ENCODE measurements at places on chromosomes 3 and 15. TPM values are rescaled to one million over a fixed set of nuclear protein-coding genes. Genes with fewer than 3 reads are reported as not detected.
A peak's percentile ranks its signal among the peaks of the same experiment; 100 is the strongest.

DNA sequence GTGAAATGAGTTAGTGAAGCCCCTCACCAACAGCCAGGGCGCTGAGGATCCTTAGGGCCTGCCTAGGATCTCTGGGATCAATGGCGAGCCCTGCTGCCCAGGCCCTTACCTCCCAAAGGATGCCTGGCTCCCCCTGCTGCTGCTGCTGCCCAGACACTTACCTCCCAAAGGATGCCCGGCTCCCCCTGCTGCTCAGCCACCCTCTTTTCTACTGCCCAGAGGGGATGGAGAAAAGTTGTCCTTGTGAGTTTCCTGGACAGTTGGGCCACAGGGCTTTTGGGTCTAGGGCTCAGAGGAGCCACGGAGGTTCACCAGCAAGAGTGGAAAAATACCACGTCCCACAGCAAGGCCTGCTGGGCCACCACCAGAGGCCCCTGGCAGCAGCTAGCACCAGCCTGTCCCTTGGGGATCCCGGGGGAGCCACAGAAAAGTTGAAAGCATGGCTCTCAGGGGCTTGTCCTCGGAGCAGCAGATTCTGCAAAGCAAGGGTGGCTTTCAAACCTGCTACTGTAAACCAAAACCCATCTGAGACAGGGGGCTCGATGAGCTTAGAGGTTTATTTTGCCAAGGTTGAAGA lies 59.4 kb downstream of the SLC6A6 start:
- H3K36me3 ChIP-seq = peaks cover 32% of the 10 kb centered on the region
- no peaks in the 10 kb centered on the region for H3K27me3 ChIP-seq
- peak; percentile 59 for DNase-seq
- peaks cover 12% of the 10 kb centered on the region for H3K4me1 ChIP-seq

DNA sequence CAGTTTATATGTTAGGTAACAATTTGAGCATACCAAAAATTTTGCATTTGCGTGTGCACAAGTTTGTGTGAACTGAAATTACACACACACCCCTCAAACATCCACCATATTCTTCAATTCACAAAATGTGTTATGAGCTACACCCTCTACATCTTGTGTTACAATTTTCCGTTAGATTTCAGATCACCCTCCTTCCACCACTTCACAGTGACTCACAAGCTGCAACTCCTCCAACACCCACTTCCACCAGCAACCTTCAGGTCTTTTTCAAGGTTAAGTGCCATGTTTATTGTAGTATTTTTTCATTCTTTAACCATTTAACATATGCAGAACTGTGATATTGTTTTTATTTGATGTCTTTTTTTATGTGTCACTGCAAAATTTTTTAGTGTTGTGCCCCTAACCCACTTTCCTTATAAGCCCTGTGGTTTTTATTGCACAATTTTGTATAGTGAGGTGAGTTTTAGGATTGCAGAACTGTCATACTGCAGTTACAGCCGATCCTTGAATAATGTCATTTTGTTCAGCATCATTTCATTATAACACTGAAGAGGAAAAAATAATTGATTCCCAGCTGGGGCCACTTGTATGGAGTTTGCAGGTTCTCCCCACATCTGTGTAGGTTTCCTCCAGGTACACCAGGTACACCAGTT lies 148.9 kb downstream of the PLCL2 start:
- H3K36me3 ChIP-seq = peaks cover 20% of the 10 kb centered on the region
- DNase-seq = no peak
- H3K4me1 ChIP-seq = peaks cover 59% of the 10 kb centered on the region

DNA sequence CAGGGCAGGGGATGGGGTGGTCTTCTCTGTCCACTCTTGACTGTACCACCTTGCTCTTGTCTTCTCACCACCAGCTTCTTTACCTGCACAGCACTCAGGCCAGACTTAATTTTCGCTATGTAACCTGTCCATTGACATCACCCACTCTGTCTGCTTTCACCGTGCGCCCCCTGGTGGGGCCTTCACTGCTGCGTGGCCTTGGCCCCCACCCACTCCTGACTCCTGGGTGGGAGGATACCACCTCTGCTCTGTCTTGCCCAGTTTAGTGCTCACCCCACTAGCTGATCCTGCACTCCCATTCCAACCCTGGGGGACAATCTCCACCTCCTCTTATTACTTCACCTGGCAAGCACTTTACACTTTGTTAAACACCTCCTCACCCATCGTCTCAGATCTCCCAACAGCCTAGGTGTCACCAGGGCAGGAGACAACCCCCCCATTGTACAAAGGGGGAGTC lies 17.7 kb downstream of the PTH1R start:
- peaks cover 3% of the 10 kb centered on the region for H3K4me1 ChIP-seq
- DNase-seq = peak; percentile 82
- H3K27me3 ChIP-seq = peaks cover 41% of the 10 kb centered on the region
- H3K4me3 ChIP-seq = no peak overlapping the region
- H3K27ac ChIP-seq = no peak overlapping the region
- no peaks in the 10 kb centered on the region for H3K36me3 ChIP-seq

DNA sequence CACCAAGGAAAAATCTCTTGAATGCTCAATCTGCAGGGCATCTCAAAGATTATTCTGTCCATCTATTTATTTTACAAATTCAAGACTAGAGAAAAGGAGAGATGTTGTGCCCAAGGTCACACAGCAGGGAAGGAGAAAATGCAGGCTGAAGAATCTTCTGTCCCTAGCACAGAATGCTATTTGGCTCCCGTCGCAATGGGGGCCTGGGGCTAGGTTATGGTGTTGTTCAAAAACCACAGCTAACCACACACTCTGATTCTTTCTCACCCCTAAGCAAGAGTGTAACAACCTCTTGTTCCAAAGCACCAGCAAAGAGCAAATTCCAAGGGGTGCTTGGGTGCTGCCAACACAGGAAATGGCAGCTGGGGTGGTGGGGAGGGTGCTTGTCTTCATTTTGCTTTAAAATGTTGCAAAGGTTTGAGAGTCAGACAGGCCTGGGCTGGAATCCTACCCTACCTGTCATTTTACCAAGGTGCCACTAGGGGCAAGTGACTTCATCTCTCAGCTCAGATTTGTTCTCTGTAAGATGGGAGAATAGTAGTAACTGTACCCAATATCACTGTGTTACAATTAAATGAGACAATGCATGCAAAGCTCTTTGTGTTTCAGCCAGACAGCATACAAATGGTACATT lies 112.5 kb downstream of the ADAMTS9 start:
- no peaks in the 10 kb centered on the region for H3K4me1 ChIP-seq
- no peaks in the 10 kb centered on the region for H3K36me3 ChIP-seq
- no peak overlapping the region for H3K27ac ChIP-seq
- no peaks in the 10 kb centered on the region for H3K27me3 ChIP-seq
- H3K4me3 ChIP-seq = no peak overlapping the region
- no peak for DNase-seq

- peak; percentile 63 for DNase-seq
- peaks cover 48% of the 10 kb centered on the region for H3K4me1 ChIP-seq
- peaks cover 7% of the 10 kb centered on the region for H3K27me3 ChIP-seq
- H3K27ac ChIP-seq = peak overlapping the region; percentile 89
Measured at GRCh38 chr15:91472316-91472756, 372.3 kb downstream of the SV2B start.

GRCh38 chr3:172356427-172356826 lies 91.8 kb downstream of the GHSR start:
- H3K4me3 ChIP-seq = no peak overlapping the region
- no peak for DNase-seq
- H3K27ac ChIP-seq = no peak overlapping the region
- no peaks in the 10 kb centered on the region for H3K27me3 ChIP-seq
- no peaks in the 10 kb centered on the region for H3K4me1 ChIP-seq
- peaks cover 5% of the 10 kb centered on the region for H3K36me3 ChIP-seq

DNA sequence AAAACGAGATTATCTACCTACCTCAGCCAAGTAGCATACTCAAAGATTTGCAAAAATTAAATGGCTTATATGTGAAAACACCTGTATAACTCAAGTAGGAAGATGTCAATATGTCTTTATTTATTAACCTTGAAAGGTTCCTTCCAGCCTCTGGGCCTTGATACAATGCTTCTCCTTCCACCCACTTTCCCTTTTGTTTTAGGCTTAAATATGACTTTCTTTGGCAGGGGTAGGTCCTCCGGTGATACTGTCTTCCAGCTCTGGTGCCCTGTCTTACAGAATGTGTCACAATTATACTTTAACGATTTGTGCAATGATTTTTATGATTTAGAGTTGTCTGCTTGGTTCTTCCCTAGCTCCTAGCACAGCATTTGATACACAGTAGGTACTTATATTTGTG lies 4.1 kb downstream of the LINS1 start:
- peaks cover 43% of the 10 kb centered on the region for H3K36me3 ChIP-seq
- H3K27me3 ChIP-seq = no peaks in the 10 kb centered on the region
- H3K4me1 ChIP-seq = peaks cover 68% of the 10 kb centered on the region

The OR5K2 gene
- total RNA-seq = not detected

DNA sequence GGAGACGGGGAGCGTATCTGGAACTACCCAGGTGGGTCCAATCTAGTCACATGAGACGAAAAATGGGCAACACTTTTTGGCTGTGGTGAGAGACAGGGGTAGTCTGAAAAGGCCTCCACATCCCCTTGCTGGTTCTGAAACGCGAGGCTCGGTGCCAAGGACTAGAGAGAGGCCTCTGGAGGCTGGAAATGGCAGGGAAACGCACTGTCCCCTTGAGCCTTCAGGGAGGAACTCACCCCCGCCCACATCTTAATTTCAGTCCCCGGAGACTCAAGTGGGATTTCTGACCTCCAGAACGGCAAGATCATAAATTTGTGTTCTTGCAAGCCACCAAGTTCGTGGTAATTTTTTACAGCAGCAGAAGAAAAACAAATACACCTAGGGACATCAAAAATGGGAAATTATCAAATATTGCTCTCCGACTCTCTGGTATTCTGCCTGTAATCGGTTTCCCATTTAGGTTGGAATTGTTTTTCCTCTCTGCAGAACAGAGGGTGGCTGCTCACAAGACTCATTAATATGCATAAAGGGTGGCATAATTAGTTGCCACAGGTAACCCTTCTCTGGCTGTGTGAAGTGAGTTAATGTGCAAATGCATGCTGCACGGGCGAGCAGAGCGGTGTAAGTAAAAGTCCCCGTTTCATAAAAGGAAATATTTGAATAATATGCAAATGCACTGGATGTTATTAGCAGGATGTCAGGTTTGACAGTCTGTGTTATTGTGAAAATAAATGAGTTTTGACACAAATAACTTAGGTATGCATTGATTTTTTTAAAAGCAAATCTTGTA lies 185.7 kb downstream of the ARRDC4 start:
- no peak for DNase-seq
- H3K27me3 ChIP-seq = peaks cover 6% of the 10 kb centered on the region
- no peak overlapping the region for H3K27ac ChIP-seq
- H3K4me1 ChIP-seq = no peaks in the 10 kb centered on the region

The GOLGA6L7 gene
- total RNA-seq = not detected

DNA sequence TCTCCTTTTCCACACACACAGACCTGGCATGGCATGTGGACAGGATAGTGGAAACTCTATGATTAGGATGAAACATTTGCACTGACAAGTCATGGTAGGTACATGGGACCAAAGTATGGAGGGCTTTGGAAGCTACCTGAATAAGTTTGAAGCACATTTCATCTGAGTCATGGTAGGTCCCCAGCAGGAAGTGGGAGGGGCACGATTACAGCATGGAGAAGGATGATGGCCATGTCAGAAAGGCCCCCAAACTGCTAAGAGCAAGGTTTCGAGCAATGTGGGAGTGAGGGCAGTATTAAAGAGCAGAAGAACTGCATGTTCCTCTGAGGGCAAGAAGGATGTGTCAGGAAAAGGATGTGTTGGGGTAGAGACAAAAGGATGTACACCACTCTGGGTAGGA lies 51.5 kb upstream of the CSTA start:
- H3K4me1 ChIP-seq = peaks cover 34% of the 10 kb centered on the region
- no peak overlapping the region for H3K4me3 ChIP-seq
- peaks cover 6% of the 10 kb centered on the region for H3K27me3 ChIP-seq
- H3K36me3 ChIP-seq = peaks cover 2% of the 10 kb centered on the region
- no peak for DNase-seq

- no peaks in the 10 kb centered on the region for H3K27me3 ChIP-seq
- no peak for DNase-seq
- no peak overlapping the region for H3K27ac ChIP-seq
- no peak overlapping the region for H3K4me3 ChIP-seq
Measured at GRCh38 chr15:37298271-37298670, 197.9 kb upstream of the MEIS2 start.

The SLC22A13 gene
- 1.0 TPM for total RNA-seq

- no peak for DNase-seq
- H3K27ac ChIP-seq = no peak overlapping the region
- no peak overlapping the region for H3K4me3 ChIP-seq
- H3K27me3 ChIP-seq = peaks cover 3% of the 10 kb centered on the region
- no peaks in the 10 kb centered on the region for H3K36me3 ChIP-seq
Measured at GRCh38 chr3:190024912-190025311, 95.8 kb downstream of the P3H2 start.

The FBXO40 gene
- not detected for total RNA-seq

GRCh38 chr3:124032881-124033359 lies 41.0 kb upstream of the ROPN1 start:
- no peak overlapping the region for H3K4me3 ChIP-seq
- H3K27ac ChIP-seq = no peak overlapping the region
- DNase-seq = peak; percentile 69
- H3K4me1 ChIP-seq = peaks cover 12% of the 10 kb centered on the region
- peaks cover 52% of the 10 kb centered on the region for H3K27me3 ChIP-seq

DNA sequence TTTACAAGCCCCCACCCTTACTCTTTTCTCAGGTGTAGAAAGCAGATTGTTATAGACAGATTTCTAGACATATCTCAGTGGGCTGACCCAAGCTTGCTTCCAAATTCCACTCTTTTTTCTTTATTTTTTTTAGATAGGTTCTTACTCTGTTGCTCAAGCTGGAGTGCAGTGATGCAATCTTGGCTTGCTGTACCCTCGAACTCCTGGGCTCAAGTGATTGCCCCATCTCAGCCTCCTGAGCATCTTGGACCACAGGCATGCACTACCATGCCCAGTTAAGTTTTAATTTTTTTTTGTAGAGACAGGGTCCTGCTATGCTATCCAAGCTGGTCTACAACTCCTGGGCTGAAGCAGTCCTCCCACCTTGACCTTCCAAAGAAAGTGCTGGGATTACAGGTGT lies 53.5 kb upstream of the ADAMTS9 start:
- H3K27ac ChIP-seq = no peak overlapping the region
- no peaks in the 10 kb centered on the region for H3K4me1 ChIP-seq
- no peak overlapping the region for H3K4me3 ChIP-seq
- H3K36me3 ChIP-seq = no peaks in the 10 kb centered on the region

The UCN2 gene
- not detected for total RNA-seq

DNA sequence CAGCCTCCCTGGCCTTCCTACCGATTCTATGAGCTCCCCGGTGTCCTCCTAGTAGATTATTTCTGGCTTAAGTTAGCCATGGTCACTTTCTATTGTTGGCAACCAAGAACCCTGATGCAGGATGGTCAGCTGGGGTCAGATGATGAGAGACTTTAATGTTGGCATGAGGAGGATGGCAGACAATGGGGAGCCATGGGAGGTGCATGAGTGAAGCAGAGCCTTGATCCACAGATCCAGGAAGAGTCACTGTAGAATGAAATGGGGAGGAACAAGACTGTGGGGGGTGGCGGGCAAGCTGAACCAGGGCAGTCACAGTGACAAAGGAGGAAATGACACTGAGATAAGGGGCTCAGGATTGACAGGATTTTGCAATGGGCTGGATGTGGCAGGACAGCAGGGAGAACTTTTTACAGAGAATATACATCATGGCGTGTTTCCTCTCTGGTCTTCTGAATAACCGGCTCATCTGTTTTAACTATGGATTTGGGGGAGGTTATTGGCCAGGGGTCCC lies 60.9 kb downstream of the RPLP1 start:
- peaks cover 27% of the 10 kb centered on the region for H3K27me3 ChIP-seq
- DNase-seq = no peak
- H3K27ac ChIP-seq = no peak overlapping the region
- peaks cover 8% of the 10 kb centered on the region for H3K4me1 ChIP-seq
- H3K4me3 ChIP-seq = no peak overlapping the region
- no peaks in the 10 kb centered on the region for H3K36me3 ChIP-seq

The TRIP4 gene
- total RNA-seq = 23.0 TPM

- no peaks in the 10 kb centered on the region for H3K4me1 ChIP-seq
- no peak overlapping the region for H3K4me3 ChIP-seq
- H3K27me3 ChIP-seq = peaks cover 11% of the 10 kb centered on the region
- no peak for DNase-seq
Measured at GRCh38 chr3:197350446-197350845, 52.0 kb upstream of the DLG1 start.

The TMEM207 gene
- not detected for total RNA-seq
